ENCODE measurements at places on chromosomes 4 and X. TPM values are rescaled to one million over a fixed set of nuclear protein-coding genes. Genes with fewer than 3 reads are reported as not detected.

Gene C4orf36
- 1.8 TPM for total RNA-seq

GRCh38 chrX:46687619-46688018 lies 71.3 kb downstream of the SLC9A7 start:
- no peak overlapping the region for H3K4me3 ChIP-seq
- H3K4me1 ChIP-seq: no peaks in the 10 kb centered on the region
- H3K27ac ChIP-seq: no peak overlapping the region
- no peaks in the 10 kb centered on the region for H3K36me3 ChIP-seq
- no peak for DNase-seq
- no peaks in the 10 kb centered on the region for H3K27me3 ChIP-seq

DNA sequence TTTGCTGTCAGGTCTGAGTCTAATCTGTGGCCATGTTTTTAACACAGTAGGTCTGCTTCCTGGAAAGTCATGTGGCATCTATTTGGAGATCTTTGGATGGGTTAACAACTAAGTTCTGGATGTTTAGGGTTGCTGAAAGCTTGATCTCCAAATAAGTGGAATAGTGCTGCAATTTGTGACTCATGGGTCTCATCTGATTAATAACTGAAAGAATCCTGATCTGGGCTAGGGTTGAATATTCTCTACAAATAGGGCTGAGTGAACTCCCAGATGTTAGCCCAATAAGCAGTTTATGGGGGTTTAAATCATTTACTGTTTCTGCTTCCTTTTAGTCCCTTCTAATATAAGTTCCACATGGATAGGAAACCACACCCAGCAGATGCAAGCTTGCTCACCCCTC lies 23.1 kb downstream of the CT47C1 start:
- H3K4me3 ChIP-seq: no peak overlapping the region
- no peaks in the 10 kb centered on the region for H3K36me3 ChIP-seq
- no peaks in the 10 kb centered on the region for H3K4me1 ChIP-seq
- no peaks in the 10 kb centered on the region for H3K27me3 ChIP-seq
- no peak for DNase-seq
- H3K27ac ChIP-seq: no peak overlapping the region

DNA sequence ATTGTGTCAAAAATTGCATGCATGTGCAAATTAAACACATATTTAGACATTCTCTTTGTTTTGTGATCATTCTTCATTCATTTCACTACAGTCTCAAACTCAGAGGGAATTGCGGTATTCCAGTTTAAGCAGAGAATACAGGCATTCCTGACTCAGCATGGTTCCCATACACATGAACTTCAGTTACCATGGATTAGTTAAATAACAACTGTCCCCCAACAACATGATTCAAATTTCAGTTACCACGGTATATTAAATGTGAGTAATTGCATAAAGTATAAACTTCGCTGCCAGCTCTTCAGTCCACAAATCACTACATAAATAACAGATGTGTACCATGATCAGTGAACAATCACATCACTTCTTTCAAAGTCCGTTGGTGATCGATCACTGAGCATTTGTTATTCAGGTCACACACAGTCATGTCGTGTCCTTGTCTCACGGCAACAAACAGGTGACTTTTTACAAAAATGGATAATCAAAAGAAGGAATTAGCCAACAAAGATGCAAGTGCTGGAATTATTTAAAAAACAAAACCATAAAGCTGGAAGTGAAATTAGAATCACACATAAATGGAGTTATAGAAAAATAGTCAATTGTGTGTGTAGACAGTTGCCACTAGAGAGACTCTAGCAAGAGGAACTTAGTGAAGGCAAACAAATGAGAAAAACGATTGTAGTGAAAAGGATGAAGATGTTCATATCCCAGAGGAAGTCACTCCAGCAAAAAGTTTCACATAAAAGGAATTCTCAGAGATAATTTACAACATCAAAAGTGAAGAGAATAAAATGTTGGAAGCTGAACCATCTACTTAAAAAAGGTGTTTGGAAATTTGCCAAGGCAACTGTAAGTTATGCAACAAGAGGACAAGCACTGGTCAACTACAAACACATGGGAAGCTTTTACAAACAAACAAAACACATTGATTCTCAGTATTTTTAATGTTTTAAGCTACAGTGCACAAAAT lies 138.6 kb upstream of the SMARCAD1 start:
- no peaks in the 10 kb centered on the region for H3K36me3 ChIP-seq
- no peaks in the 10 kb centered on the region for H3K27me3 ChIP-seq

Gene ARMCX1
- total RNA-seq: 22.4 TPM

Gene COX7B2
- total RNA-seq: not detected
